Astrocyte of the spinal cord (primary cell): ENCODE measurements at places on chromosomes 2 and 18.

DNA sequence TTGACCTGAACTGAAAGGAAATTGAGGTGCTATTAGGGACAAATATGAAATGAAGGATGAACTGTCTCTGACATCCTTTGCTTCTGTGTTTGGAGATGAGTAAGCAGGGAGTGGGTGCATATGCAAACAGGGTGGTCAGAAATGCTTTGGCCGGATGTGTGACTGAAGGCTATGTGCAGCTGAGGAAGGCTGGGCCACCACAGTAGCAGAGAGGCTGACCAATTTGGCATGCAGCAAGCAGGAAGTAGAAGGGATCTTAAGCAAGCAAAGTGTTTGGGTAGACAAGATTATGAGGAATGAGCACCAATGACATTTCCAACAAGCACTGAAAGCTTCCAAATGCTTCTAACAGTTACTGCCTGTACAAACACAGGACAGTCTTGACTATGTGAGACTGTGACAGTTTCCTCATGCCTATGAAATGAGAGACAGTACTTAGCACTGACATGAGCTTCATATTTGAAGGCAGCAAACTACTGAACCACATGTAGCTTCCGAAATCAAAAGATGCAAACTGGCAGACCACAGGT, 3.3 kb upstream of the ACTR3 start:
- peak; percentile 80 for DNase-seq

- DNase-seq: no peak
Observed at GRCh38 chr2:144495227-144496091, 24.5 kb downstream of the ZEB2 start.

- peak; percentile 43 for DNase-seq
Observed at GRCh38 chr2:45391866-45392265, 219.2 kb downstream of the SRBD1 start.

GRCh38 chr2:120591572-120591971, 144.1 kb upstream of the GLI2 start:
- no peak for DNase-seq

- DNase-seq: peak; percentile 79
Observed at GRCh38 chr2:119240311-119241204, 16.9 kb downstream of the STEAP3 start.

DNA sequence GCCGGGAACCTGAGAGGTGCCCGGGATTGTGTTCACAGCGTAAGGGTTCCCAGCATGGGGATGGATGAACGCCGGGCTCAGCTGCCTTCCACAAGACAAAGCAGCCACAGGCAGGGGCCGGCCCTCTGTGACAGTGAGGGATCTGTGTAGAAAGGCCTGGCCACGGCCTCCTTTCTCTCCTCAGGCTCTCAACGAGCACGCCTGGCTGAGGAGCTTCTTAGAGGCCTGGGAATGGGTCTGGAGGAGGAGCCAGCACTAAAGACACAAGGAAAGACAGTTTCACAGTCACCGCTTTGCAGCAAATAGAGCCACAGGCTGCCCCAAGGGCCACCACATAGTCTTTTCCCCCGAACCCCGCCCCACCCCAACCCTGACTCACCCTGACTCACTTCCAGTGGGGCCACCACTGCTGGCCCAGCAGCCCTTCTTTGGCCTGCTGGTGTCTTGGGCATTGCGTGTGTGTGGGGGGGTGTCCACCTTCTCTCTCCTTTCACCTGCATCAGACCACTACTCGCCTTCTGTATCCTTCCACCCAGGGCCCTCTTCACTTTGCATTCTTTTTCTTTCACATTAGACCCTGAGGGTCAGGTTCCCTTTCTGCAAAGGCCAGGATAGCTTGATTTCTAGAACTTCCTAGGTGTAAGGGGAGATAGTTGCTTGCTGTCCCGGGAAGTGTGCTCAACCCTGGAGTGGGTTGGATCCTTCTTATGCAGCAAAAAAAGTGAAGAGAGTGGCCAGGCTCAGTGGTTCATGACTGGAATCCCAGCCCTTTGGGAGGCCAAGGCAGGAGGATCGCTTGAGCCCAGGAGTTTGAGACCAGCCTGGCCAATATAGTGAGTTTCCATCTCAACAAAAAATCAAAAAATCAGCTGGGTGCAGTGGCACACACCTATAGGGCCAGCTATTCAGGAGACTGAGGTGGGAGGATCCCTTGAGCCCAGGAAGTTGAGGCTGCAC, 19.3 kb upstream of the HPCAL1 start:
- DNase-seq: peak; percentile 80

GRCh38 chr2:200797242-200797770, 14.4 kb upstream of the BZW1 start:
- no peak for DNase-seq
